ENCODE measurements at places on chromosomes 1 and 21.
A peak's percentile ranks its signal among the peaks of the same experiment; 100 is the strongest.

- no peaks in the 10 kb centered on the region for H3K27me3 ChIP-seq
- H3K4me1 ChIP-seq = no peaks in the 10 kb centered on the region
- DNase-seq = no peak
- no peaks in the 10 kb centered on the region for H3K36me3 ChIP-seq
- no peak overlapping the region for H3K4me3 ChIP-seq
Measured at GRCh38 chr1:199733125-199733524, 294.4 kb upstream of the NR5A2 start.

GRCh38 chr1:230713915-230714764 lies at the start of gene AGT:
Gene AGT, minus strand, starts transcription at chr1:230714122. Its CDS starts 3,299 bp downstream, at chr1:230710823.
- H3K4me1 ChIP-seq = peaks cover 9% of the 10 kb centered on the region
- H3K4me3 ChIP-seq = no peak within 1 kb of the TSS
- peak; percentile 52 for DNase-seq
- no peaks in the 10 kb centered on the region for H3K27me3 ChIP-seq
- H3K27ac ChIP-seq = peak within 1 kb of the TSS; percentile 3

DNA sequence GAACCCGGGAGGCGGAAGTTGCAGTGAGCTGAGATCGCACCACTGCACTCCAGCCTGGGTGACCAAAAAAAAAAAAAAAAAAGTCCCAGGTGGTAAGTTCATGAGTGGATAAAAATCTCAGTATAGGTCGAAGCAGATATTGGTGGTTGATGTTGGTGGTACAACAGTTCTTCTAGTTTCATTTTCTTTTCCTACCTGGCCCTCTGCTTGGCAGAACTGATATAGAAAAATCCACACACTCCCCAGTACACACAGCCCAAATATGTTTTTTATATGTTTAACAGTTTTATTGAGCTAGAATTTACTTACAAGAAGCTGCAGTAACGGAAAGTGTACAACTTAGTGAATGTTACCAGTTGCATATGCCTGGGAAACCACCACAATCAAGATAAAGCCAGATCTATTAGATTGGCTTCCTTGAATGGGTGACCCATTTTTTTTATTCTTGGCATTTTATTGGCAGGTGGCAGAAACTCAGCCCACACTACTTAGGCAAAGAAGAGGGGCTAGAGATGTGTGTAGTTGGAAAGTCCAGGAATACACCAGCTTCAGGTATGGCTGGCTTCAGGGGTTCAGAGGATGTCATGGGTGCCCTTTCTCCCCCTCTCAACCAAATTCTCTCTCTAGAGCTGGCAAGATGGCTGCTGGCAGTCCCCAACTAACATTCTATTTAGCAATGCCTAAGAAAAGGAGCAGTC lies 118.3 kb upstream of the SLC25A33 start:
- DNase-seq = no peak
- H3K4me1 ChIP-seq = peaks cover 8% of the 10 kb centered on the region
- H3K27me3 ChIP-seq = no peaks in the 10 kb centered on the region

- H3K4me1 ChIP-seq = no peaks in the 10 kb centered on the region
- no peaks in the 10 kb centered on the region for H3K27me3 ChIP-seq
- no peak overlapping the region for H3K27ac ChIP-seq
- H3K4me3 ChIP-seq = no peak overlapping the region
- H3K36me3 ChIP-seq = no peaks in the 10 kb centered on the region
- no peak for DNase-seq
Measured at GRCh38 chr1:94654459-94654858, 112.9 kb upstream of the F3 start.

- H3K27ac ChIP-seq = no peak overlapping the region
- no peak overlapping the region for H3K4me3 ChIP-seq
- no peaks in the 10 kb centered on the region for H3K27me3 ChIP-seq
- H3K4me1 ChIP-seq = no peaks in the 10 kb centered on the region
Measured at GRCh38 chr1:87024936-87025540, 110.6 kb downstream of the HS2ST1 start.

DNA sequence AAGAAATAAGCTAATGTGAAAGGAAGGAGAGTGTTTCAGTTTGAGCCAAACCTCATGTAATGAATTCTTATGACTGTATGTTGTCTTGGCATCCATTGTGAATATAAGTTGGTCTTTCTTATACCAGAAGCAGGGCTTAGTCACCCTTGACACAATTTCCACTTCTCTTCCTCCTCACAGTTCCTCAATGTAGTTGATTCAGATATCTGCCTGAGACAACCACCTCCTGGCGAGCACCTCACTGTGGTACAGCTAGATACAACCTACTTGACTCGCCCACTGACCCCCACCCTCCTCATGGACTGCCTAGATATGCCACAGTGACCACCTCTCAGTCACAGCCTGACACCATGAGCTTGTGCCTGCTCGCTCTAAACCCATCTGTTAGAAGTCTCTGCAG lies 45.6 kb downstream of the KYAT3 start:
- DNase-seq = no peak
- no peaks in the 10 kb centered on the region for H3K4me1 ChIP-seq
- peaks cover 7% of the 10 kb centered on the region for H3K36me3 ChIP-seq
- H3K4me3 ChIP-seq = no peak overlapping the region
- H3K27ac ChIP-seq = no peak overlapping the region
- H3K27me3 ChIP-seq = no peaks in the 10 kb centered on the region

GRCh38 chr1:43043695-43044094 lies 85.0 kb upstream of the SLC2A1 start:
- H3K27ac ChIP-seq = no peak overlapping the region
- H3K36me3 ChIP-seq = no peaks in the 10 kb centered on the region
- no peak overlapping the region for H3K4me3 ChIP-seq
- no peak for DNase-seq

DNA sequence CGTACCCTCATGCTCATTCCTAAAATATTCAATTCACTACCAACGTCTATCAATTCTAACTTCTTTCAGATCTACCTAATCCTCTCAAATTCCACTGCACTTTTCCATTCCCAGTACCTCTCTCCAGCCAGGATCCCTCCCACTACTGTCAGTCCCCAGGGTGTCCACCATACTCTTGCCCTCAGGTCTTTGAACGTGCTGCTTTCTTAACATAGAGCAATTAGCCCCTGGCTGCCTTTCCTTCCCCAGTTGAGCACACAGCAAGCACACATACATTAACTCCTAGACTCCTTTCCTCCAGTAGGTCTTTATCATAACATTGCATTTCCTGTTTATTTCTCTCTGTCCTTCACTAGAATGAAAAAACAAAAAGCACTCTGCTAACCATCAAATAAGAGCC lies 126.7 kb downstream of the NTNG1 start:
- DNase-seq = no peak
- no peaks in the 10 kb centered on the region for H3K36me3 ChIP-seq
- H3K27ac ChIP-seq = no peak overlapping the region
- H3K27me3 ChIP-seq = no peaks in the 10 kb centered on the region

DNA sequence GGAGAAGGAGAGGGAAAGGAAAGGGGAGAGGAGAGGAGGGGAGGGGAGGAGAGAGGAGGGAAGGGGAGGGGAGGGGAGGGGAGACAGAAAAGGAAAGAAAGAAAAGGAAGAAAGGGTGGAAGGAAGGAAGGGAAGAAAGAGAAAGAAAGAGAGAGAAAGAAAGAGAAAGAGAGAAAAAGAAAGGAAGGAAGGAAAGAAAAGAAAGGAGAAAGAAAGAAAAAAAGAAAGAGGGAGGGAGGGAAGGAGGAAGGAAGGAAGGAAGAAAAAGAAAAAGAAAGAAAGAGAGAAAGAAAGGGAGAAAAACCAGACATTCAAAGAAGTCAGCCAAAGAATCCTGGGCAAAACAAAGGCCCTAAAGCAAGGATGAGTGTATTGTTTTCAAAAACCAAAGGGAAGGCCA lies 125.7 kb upstream of the SPATA6 start:
- H3K4me3 ChIP-seq = no peak overlapping the region
- H3K27ac ChIP-seq = no peak overlapping the region
- DNase-seq = no peak
- H3K4me1 ChIP-seq = no peaks in the 10 kb centered on the region
- no peaks in the 10 kb centered on the region for H3K36me3 ChIP-seq

DNA sequence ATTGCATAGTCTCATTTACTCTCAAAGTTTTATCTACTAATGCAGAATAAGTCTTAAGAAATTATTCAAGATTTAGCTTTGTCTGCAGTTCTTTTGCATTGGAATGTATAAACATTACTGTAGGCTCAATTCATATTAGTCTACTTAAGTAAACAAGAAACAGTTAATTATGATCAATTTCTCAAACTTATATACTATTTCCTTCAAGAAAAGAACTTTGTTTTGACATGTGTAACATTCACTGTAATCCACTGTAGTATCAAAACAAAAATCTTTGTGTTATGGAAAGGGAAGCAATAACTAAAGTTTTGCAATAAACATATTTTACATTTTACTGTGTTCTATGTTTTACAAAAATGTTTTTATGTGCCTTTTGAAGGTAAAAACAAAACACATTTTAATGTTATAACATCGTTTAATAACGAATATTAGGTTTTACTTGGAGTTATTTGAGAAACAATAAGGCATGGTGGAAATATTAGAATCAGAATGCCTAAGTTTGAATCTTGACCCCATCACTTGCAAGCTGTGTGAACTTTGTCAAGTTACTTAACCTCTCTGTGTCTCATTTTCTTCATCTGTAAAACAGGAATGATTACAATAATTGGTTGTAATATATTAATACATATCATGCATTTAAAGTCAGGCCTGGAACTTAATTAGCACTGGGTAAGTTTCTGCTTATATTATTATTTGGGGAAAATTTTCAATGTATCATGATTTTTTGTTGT lies 77.0 kb upstream of the DPH5 start:
- DNase-seq = no peak
- no peaks in the 10 kb centered on the region for H3K27me3 ChIP-seq
- no peak overlapping the region for H3K27ac ChIP-seq
- H3K4me3 ChIP-seq = no peak overlapping the region
- no peaks in the 10 kb centered on the region for H3K36me3 ChIP-seq
- H3K4me1 ChIP-seq = no peaks in the 10 kb centered on the region

GRCh38 chr1:73096841-73097240 lies 814.5 kb upstream of the NEGR1 start:
- H3K4me1 ChIP-seq = no peaks in the 10 kb centered on the region
- H3K27ac ChIP-seq = no peak overlapping the region

GRCh38 chr1:223010582-223011504 lies 132.2 kb downstream of the TLR5 start:
- no peak overlapping the region for H3K27ac ChIP-seq
- H3K4me3 ChIP-seq = no peak overlapping the region
- DNase-seq = no peak
- H3K4me1 ChIP-seq = peaks cover 4% of the 10 kb centered on the region
- no peaks in the 10 kb centered on the region for H3K27me3 ChIP-seq

DNA sequence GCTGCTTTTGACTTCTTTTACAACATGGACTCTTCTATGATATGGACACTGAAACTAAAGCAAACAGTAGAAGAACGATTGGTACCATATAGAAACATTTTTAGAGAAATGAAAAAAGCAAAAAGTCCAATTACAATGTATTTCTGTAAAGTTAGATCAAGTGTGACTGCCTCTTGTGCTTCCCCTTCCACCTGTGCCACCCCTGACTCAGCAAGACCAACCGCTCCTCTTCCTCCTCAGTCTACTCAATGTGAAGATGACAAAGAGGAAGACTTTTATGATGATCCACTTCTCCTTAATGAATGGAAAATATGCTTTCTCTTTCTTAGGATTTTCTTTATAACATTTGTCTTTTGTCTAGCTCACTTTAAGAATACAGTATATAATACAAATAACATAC lies 66.9 kb downstream of the PHTF1 start:
- H3K4me3 ChIP-seq = no peak overlapping the region
- peaks cover 1% of the 10 kb centered on the region for H3K36me3 ChIP-seq
- no peaks in the 10 kb centered on the region for H3K4me1 ChIP-seq
- no peaks in the 10 kb centered on the region for H3K27me3 ChIP-seq
- H3K27ac ChIP-seq = no peak overlapping the region

DNA sequence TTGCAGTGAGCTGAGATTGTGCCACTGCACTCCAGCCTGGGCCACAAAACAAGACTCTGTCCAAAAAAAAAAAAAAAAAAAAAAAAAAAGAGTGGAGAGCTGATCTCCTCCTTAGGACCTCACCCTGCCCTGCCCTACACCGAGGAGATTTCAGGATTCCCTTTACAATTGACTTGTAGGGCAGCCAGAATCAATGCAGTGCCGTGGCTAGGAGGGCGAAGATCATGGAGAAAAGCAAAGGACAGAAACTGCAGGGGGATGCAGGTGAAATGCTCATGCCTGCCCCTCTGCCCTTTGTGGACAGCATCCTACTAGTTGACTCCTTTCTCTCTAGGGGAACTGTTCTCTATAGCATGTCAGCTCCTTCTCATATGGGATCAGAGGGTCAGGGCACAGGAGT lies 9.6 kb downstream of the FHAD1 start:
- H3K27me3 ChIP-seq = no peaks in the 10 kb centered on the region
- H3K4me3 ChIP-seq = no peak overlapping the region
- H3K36me3 ChIP-seq = no peaks in the 10 kb centered on the region
- H3K4me1 ChIP-seq = peaks cover 29% of the 10 kb centered on the region
- H3K27ac ChIP-seq = no peak overlapping the region
- no peak for DNase-seq

DNA sequence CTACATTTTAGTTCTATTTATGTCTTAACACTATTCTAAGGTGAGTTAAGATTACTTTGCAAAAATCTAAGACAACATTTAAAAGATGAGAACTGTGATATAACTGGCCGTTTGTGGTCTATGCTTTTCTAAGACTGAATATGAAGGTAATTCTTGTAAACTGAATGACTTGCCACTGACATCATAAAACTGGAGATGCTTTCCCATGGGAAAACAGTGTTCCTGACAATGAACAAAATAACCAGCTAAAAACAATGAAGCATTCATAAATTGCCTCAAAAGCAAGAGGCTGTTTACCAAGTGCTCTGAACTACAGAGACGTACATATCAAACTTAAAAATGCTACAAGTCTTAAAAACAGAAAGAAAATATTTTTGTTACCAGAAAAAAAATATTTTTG lies 54.7 kb downstream of the APP start:
- no peaks in the 10 kb centered on the region for H3K27me3 ChIP-seq
- no peak for DNase-seq
- H3K4me1 ChIP-seq = peaks cover 16% of the 10 kb centered on the region
- H3K4me3 ChIP-seq = no peak overlapping the region

GRCh38 chr1:93715529-93716126 lies 34.0 kb upstream of the BCAR3 start:
- no peaks in the 10 kb centered on the region for H3K27me3 ChIP-seq
- H3K4me1 ChIP-seq = no peaks in the 10 kb centered on the region
- H3K36me3 ChIP-seq = no peaks in the 10 kb centered on the region

- DNase-seq = no peak
- H3K27me3 ChIP-seq = no peaks in the 10 kb centered on the region
- H3K36me3 ChIP-seq = no peaks in the 10 kb centered on the region
- H3K4me3 ChIP-seq = no peak overlapping the region
- H3K27ac ChIP-seq = no peak overlapping the region
Measured at GRCh38 chr1:201353186-201353940, 24.1 kb downstream of the TNNT2 start.

- H3K4me1 ChIP-seq = peaks cover 22% of the 10 kb centered on the region
- H3K27me3 ChIP-seq = no peaks in the 10 kb centered on the region
- no peaks in the 10 kb centered on the region for H3K36me3 ChIP-seq
- H3K27ac ChIP-seq = no peak overlapping the region
- DNase-seq = no peak
Measured at GRCh38 chr1:67722292-67722944, 37.4 kb downstream of the GADD45A start.

GRCh38 chr1:221717485-221717853 lies 24.4 kb downstream of the DUSP10 start:
- H3K36me3 ChIP-seq = no peaks in the 10 kb centered on the region
- H3K27me3 ChIP-seq = no peaks in the 10 kb centered on the region
- H3K4me3 ChIP-seq = no peak overlapping the region
- peaks cover 45% of the 10 kb centered on the region for H3K4me1 ChIP-seq
- H3K27ac ChIP-seq = no peak overlapping the region

Measured in upper lobe of left lung (tissue), 6 donors.